ENCODE measurements at places on chromosomes 12 and 14. TPM values are rescaled to one million over a fixed set of nuclear protein-coding genes. Genes with fewer than 3 reads are reported as not detected.

GRCh38 chr12:91490667-91491311 lies 308.2 kb upstream of the DCN start:
- no peak for DNase-seq

DNA sequence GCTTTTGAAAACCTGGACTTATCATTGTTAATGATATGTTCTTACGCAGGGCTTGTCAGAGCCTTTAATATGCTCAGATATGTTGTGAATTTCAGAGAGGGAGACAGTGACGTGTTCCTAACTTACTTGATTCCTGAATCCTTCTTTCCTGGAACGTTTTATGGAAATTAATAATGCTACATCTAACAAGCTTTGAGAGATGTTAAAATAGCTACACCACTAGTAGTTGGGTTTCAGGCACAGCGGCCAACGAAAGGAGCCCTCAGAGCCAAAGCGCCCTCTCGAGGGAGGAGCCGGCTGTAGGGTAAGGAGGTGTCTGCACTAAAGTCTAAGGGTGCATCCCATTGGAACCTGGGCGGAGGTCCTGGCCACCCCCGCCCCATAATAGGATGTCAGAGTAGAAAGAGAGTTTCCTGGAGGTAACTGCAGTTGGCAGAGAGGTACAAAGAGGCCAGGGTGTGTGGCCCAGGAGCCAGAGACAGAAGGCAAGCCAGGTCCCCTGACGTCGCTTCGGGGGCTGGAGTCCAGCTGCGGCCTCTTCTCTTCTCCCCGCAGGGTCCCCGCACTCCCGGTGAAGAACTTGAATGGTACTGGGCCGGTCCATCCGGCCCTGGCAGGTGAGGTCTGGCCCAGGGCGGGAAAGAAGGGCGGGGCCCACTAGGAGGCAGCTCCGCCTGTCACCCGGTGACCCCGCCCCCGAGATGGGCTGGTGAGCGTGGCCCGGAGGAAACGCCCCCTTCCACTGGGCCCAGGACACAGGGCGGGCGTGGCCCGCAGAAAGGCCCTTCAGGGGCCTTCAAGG lies 36.3 kb downstream of the DTX1 start:
- peak; percentile 83 for DNase-seq

DNA sequence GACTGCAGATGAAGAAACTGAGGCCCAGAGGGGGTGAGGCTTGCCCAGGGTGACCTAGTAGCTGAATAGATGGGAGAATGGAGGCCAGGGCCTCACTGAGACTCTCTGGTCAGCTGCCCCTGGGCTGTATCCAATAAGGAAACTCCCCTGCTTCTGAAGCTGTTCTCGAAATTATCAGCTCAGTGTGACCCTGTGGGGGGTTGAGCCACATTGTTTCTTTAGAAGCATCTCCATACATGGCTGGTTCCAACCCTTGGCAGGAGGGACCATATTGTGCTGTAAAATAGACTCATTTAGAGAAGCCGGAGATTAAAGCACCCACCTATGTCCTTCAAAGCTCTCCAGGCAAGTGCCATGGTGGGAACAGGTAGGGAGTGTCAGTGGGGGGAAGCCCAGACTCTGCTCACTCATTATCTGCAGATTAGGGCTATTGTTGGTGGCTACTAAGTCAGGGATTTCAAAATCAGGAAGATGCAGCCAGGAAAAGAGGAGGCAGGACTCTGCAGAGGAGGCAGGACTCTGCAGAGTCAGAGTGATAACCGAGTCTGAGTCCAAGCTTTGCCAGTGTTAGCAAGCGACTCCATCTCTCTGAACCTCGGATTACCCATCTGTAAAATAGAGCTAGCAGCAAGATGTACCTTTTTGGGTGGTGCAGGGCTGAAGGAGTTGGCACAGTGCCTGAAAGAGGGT lies 3.5 kb downstream of the SERPINA5 start:
- DNase-seq: no peak

DNA sequence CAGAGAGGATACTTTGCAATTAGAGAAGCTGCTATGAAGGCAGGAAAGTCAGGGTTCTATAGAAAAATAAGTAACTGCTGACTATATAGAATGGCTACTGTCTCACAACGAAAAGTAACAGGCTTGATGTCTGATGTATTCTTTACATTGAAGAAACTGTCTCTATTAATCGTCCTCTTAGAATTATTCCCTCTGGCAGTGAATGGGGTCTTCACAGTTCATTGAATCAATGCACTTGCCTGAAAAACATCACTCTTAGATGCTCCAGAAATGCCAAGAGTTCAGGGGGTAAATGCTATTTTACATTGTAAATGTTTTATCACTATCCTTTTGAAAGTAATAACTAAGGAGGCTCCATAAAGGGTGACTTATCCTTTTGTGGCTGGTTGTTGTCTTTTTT lies 37.7 kb upstream of the CRACR2A start:
- DNase-seq: no peak

Gene MORN3
- not detected for total RNA-seq

Gene MSI1
- 7.4 TPM for total RNA-seq

Gene CCDC175
- total RNA-seq: 0.42 TPM

DNA sequence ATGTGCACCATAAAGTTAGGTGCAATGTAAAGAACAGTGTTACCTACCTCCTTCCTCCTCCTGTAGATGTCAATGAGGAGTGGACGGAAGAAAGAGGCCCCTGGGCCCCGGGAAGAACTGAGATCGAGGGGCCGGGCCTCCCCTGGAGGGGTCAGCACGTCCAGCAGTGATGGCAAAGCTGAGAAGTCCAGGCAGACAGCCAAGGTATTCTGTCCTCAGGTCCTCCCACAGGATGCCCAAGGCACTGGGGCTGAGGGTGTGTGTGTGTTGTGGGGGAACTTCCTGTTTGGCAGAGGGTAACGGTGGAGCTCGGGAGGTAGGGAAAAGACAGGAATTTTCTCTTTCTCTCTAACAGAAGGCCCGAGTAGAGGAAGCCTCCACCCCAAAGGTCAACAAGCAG lies 6.4 kb downstream of the ATN1 start:
- no peak for DNase-seq

GRCh38 chr14:95424529-95424928 lies 91.9 kb downstream of the SYNE3 start:
- DNase-seq: no peak

DNA sequence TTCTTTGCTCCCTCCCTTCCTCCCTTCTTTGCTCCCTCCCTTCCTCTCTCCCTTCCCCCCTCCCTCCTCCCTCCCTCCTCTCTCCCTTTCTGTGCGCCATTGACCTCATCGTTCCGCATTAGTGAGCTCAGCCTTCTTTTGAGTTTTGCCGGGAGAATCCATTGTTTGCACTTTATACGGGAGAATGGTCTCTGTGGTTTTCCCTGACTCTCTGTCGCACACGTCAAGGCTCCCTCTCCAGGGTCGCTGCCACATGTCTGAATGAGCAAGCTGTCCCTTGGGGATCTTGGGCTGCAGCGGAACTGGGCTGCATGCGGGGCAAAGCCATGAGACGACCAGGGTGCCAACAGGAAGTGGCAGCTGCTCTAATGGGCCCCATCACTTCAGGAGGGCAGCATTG lies 118.5 kb downstream of the GLT1D1 start:
- no peak for DNase-seq

DNA sequence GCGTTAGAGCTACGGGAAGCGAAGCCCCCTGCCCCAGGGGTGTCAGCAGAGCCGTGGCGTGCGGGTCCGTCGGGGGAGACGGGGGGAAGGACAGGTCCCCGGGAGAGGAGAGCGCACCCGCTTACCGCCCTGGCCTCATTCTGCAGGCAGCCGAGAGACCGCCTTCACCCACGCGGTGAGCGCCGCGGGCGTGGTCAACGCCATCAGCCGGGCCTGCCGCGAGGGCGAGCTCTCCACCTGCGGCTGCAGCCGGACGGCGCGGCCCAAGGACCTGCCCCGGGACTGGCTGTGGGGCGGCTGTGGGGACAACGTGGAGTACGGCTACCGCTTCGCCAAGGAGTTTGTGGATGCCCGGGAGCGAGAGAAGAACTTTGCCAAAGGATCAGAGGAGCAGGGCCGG lies 10.5 kb downstream of the WNT5B start:
- no peak for DNase-seq

Gene MUCL1
- not detected for total RNA-seq

DNA sequence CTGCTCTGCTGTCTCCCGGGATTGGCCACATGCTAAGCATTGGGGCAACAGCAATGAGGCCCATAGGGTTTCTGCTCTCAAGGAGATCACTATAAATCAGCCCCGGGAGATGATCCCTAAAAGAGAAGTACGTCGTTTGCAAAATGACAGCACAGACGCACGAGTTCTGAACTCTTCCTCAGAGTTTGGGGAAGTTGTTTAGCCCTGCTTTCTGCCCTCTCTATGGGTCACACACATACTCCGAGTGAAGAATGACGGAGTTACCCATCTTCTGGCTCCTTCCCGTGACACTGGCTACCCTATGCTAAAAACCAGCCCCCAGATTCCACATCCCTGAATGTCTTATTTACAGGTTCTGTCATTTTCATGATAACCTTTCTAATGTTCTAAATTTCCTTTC lies 258.0 kb upstream of the PLEKHG7 start:
- DNase-seq: no peak
